ENCODE measurements at places on chromosomes 16 and 17.

DNA sequence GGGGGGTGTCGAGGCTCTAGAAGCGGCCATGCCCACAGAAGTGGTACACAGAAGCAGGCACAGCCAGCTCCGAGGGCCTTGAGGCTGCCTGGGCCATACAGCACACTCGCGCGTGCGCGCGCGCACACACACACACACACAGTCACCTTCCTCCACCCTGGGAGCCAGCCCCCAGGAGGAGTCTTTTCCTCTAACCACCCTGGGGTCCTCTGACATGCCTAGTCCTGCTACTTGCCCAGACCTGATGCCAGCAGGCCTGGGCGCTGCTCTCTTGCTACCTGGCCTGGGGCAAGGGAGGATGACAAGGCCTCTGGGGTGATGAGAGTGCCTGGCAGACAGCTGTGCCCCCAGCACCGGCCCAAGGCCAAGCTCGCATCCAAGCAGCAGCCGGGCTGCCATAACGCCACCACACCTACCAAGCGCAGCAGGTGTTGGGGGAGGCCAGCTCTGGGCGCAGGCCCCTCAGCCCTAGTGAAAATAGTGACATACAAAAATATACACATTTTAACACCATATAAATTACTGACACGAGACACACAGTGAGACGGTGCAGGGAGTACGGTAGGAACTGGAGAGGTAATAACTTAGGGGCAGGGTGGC lies 41.1 kb downstream of the TSC2 start:
- no peak for DNase-seq

DNA sequence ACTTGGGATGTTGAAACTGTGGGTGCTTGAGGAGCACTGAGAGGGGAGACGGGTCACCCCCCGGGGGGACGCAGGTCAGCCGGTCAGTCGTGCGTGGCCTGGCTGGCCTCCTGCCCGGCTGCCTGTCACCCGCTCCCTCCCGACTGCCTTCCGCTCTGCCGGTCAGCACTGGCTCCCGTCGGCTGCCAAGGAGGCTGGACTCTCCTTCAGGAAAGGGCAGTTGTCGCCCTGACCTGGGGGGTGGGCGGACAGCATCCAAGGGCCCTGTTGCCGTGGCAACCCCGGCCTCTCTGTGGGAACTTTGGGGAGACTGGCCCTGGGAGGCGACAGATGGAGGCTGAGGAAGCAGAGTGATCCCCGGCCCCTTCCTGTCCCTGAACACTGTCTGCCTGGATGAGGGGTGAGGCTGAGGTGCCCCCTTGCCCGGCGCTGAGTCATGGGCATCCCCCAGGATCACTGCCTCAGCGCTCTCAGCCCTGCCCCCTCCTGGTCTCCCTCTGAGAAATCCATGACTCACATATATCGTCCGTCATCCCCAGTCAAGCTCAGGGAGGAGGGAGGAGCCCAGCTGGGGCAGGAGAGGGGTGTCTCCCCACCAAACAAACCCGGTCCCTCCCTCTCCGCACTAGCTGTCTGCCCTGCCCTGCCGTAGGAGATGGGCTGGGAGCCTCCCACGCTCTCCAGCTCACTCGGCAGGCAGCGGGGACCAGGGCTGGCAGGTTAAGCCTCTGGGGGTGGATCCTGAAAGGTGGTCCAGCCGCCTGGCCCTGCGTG lies at the start of gene ADGRG1:
TSS of gene ADGRG1 (plus strand) at position 623 of the 774 bp plus-strand sequence. CDS start 21,658 bp downstream, outside the sequence.
- DNase-seq = no peak

DNA sequence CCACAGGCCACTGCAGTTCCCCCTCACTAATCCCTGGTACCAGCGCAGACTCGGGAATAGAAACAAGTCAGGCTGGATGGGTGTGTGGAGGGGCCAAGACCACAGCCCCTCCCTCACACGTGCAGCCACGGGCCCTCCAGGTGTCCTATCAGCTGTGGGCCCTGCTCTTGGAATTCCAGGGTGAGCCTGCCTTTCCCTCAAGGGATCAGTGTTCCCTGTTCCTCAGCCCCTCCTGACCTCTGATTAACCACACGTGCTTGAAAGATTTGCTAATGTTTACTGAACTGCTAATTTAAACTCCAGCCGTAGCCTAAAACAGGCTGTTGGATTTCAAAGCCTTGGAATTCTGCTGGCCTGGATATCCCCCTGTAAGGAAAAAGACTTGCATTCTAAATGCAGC lies 146.4 kb downstream of the SOCS1 start:
- no peak for DNase-seq

GRCh38 chr16:72646615-72647014 lies 401.3 kb downstream of the ZFHX3 start:
- no peak for DNase-seq

GRCh38 chr16:610513-611381 lies 20.0 kb upstream of the WFIKKN1 start:
- DNase-seq = peak; percentile 35

DNA sequence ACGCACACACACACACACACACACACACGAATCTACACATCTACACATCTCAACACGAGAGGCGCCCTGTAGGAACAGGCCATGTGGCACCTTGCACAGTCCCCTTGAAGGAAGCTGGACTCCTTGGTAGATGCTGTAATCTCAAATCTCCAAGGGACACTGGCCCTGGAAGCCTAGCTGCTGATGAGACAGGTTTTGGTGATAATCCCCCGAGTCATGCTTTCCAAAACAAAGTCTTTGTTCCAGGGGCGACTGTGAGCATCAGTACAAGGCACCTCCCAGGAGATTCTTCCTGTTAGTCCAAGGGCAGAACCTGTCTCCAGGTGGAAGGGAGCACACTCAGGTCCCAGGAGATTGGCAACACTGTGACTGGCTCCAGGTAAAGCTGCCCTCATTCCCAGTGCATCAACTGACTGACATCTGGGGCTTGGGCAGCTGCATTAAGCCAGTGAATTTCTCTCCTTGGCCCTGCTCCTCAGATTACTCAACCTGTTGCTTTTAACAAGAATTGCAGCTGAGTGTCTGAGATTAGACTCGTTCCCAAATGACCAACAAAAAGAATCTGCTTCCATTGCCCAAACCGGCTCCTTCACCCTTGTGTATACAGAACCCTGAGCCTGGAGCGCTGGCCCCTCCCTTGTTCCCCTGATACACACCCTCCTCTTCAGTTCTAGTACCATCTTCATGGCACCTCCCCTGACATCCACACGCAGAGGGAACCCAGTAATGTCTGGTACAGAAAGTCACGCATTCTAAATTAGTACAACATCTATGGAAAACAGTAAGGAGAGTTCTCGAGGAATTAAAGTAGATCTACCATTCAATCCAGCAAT lies 13.9 kb upstream of the TNRC6C start:
- no peak for DNase-seq

DNA sequence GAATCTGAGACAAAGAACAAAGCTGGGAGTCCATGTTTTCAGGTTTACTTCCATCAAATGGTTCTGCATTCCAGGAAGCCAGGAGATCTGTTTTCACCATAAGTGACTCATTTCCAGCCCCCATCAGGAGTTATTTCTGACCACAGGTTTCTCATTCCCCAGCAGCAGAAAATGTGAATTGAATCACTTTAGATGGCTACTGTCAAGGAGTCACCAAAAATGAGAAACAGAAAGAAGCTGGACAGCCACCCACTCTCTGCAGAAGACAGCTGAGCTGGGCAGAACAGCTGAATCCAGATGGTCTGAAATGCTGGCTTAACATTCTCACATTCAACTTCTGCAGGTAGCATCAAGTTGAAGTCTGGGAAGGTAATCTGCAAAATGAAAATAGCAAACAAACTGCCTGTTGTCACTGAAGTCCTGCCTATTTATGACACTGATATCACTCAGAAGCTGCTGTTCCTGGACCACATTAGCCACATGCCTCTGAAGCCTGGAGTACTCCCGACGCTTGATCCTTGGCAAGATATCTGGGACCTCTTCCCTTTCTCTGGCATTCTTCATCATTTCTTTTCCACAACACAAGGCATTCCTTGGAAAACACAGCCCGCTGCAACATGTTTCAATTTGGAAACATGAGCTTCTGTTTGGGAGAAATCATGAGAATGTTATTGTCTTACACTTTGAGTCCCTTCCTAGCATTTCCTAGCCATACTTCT lies 15.3 kb downstream of the CCL11 start:
- DNase-seq = no peak

GRCh38 chr16:82061861-82062525 lies 26.9 kb downstream of the HSD17B2 start:
- DNase-seq = no peak

DNA sequence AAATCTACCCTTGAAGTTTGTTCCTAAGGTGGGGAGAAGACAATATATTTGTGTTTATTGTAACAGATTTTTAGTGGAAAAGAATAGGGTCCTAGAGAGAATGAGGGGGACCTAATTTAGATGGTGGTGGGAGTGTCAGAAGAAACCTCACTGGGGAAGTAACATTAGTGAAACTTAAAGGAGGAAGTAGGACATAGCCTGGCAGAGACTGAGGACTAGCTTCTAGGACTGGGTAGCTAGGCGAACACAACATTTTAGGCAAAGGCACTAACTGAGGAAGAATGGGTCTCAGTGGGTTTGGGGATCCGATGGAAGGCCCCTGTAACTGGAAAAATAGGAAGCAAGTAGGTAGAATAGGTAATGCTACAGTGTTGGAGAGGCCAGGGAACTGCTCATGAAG lies 4.2 kb upstream of the ARL2BP start:
- DNase-seq = no peak

DNA sequence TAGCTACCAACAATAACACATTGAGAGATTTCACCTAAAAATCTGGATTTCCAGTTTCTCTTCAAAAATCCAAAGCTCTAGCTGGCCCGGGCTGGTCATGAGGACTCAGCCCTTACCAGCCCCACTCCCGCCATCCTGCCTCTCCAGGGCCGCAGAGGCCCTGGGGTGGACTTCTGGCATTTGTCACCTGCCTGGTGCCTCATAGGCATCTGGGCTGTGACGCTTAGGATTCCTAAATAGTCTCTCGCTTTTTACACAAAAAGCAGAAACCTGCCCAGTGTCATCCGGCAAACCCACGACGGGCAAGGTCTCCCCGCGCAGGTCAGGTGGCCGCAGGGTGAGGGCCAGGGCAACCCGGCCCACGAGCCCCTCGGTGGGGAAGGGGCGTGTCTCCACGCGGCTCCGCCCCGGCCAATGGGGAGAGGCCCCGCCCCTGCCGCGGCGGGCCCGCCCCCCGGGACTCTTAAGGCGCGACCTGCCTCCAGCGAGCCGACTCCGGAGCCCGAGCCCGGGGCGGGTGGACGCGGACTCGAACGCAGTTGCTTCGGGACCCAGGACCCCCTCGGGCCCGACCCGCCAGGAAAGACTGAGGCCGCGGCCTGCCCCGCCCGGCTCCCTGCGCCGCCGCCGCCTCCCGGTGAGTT lies at the start of gene VASN:
TSS of gene VASN (plus strand) at position 492 of the 644 bp plus-strand sequence. CDS start 9,030 bp downstream, outside the sequence.
- peak; percentile 74 for DNase-seq

DNA sequence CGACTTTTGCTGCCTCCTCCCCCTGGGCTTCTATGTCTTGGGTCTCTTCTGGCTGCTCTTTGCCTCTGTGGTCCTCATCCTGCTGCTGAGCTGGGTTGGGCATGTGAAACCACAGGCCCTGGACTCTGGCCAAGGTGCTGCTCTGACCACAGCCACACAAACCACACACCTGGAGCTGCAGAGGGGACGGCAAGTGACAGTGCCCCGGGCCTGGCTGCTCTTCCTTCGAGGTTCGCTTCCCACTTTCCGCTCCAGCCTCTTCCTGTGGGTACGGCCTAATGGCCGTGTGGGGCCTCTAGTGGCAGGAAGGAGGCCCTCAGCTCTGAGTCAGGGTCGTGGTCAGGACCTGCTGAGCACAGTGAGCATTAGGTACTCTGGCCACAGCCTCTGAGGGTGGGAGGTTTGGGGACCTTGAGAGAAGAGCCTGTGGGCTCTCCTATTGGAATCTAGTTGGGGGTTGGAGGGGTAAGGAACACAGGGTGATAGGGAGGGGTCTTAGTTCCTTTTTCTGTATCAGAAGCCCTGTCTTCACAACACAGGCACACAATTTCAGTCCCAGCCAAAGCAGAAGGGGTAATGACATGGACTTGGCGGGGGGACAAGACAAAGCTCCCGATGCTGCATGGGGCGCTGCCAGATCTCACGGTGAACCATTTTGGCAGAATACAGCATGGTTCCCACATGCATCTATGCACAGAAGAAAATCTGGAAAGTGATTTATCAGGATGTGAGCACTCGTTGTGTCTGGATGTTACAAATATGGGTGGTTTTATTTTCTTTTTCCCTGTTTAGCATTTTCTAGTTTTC lies 2.3 kb downstream of the GP1BA start:
- no peak for DNase-seq

- DNase-seq = no peak
Measured at GRCh38 chr17:71948703-71949422, 172.0 kb upstream of the SOX9 start.

- DNase-seq = no peak
Measured at GRCh38 chr16:53100889-53101288, 46.1 kb downstream of the CHD9 start.

GRCh38 chr16:26594666-26595065 lies 472.1 kb upstream of the C16orf82 start:
- no peak for DNase-seq

DNA sequence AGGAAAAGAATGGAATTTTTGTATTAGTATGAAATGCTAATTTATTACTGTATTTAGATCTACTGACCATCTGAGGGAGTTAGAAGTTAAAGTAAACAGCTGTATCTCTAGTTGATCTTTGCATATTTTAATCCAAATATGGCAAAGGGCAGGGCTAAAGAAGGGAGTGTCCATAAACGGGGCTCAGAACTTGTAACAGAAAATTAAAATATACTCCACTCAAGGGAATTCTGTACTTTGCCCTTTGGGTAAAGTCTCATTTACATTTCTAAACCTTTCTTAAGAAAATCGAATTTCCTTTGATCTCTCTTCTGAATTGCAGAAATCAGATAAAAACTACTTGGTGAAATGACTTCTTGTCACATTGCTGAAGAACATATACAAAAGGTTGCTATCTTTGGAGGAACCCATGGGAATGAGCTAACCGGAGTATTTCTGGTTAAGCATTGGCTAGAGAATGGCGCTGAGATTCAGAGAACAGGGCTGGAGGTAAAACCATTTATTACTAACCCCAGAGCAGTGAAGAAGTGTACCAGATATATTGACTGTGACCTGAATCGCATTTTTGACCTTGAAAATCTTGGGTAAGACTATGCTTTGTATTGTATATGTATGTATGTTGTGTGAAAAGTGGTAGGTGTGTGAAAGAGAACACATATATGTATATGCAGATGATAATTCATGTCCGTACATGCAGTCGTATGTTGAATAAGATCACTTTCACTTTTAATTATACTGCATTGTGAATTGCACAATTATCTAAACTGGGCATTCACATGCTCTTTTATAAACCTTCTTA lies at the start of gene ASPA:
TSS of gene ASPA (plus strand) at position 186 of the 799 bp plus-strand sequence. CDS start at position 349, 163 bp downstream.
- DNase-seq = no peak

DNA sequence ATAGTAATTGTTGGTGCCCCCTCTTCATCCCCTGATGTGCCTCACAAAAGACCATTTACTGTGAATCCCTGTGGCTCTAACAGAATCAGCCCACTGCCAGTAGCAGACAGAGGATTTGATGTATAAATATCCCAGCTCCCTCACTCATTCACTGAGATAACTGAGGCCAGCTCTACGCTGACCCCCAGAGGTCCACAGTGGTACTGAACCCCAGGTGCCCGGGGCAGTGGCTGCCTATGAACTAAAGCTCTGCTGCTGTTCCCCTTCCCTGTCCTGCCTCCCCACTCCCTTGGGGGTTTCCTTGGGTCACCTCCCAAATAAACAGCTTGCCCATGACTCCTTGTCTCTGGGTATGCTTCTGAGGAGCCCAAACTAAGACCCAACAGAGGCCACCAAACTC lies 295.8 kb downstream of the FOXL1 start:
- DNase-seq = no peak

All from naive thymus-derived CD4-positive, alpha-beta T cell (primary cell).